ENCODE measurements at places on chromosomes 7 and 10.

DNA sequence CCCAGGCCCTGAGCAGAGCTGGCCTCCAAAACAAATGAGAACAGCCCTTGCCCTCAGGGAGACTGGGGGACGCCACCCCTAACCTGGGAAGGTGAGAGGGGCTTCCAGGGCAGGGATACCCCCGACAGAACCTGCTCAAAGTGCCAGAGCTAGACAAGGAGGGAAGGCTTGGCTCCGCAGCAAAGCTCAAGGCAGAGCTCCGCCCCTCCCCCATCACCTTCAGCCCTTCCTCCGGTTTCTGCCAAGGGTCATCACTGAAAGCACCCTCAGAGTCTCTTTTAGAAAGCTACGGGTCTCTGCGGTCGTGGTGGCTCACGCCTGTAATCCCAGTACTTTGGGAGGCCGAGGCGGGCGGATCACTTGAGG, 73.4 kb upstream of the CUX1 start:
- DNase-seq = no peak

GRCh38 chr10:54607983-54608382, 193.0 kb downstream of the PCDH15 start:
- no peak for DNase-seq

- DNase-seq = no peak
These were observed 633.5 kb upstream of the ANKRD30A start for GRCh38 chr10:36491926-36492325.

DNA sequence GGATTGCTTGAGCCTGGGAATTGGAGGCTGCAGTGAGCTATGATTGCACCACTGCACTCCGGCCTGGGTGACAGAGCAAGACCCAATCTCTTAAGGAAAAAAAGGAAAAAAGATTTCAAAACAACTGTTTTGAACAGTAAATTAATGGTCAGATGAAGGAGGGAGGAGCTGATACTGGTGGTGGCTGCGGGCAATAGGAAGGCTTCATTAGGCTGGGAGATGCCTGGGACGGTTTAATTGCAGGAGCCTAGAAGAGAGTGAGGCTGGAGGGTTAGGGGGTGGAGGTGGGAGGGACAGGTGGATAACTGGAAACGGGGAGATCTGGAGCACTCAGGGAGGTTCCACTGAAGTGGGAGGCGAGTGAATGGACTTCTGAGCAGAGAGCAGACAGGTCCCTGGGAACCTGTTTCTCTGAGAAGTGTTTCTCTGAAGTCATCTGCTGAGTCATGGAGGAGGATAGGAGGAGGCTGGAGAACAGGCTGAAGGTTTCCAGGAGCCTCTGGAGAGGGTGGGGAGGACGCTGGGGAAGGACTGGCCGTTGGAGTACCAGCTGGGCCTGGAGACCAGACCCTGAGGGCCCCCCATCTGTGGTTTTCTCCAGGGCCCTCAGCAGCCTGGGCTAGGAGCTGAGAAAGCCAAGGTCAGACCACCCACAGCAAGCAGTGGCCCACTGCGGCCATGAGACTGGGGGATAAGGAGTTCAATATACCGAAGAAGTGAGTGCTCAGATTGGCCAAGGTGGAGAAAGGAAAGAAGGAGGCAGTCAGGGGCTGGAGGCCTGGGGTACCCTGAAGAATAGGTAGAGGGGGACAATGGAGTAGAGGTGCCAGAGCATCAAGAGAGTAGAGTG, 14.4 kb upstream of the YWHAG start:
- DNase-seq = no peak

DNA sequence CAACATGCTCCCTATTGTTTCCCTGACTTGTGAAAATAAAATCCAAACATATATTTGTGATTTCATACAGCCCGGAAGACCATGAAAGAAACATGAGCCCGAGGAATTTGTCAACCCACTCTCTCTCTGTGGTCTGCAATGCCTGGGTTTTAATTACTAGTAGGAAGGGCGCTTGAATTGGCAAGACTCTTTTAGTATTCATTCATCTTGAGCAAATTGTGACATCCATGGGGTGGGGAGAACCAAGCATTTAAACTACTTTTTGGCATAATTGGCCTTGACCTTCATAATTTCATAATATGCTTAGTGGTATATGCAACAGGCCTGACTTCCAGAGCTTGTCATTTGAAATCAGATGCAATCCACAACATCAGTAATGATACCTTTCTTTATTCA, 142.4 kb upstream of the BMPER start:
- no peak for DNase-seq

GRCh38 chr10:101512738-101513137, 75.3 kb downstream of the POLL start:
- DNase-seq = no peak

- no peak for DNase-seq
These were observed 459.1 kb downstream of the PTPRN2 start for GRCh38 chr7:158128572-158128971.

- no peak for DNase-seq
These were observed 67.9 kb downstream of the CACNA2D1 start for GRCh38 chr7:82375713-82376112.

DNA sequence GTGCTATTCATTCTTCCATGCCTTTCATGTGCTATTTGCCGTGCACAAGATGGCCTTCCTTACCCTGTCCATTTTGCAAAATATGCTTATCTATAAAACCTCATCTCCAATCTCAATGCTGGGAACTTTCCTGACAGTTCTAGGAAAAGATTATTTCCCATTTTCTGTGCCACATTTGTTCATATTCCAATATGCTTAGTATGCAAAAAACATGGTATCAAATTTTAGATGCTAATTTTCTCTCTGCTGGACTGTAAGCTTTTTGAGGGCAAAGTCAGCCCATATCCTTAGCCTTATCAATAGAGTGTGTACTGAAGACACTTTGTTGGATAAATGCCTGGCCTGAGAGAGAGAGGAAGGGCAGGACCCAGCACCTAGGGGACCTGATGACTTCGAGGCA, 39.4 kb downstream of the MGAM2 start:
- DNase-seq = no peak

- DNase-seq = no peak
These were observed 295.2 kb upstream of the MGMT start for GRCh38 chr10:129171812-129172211.

DNA sequence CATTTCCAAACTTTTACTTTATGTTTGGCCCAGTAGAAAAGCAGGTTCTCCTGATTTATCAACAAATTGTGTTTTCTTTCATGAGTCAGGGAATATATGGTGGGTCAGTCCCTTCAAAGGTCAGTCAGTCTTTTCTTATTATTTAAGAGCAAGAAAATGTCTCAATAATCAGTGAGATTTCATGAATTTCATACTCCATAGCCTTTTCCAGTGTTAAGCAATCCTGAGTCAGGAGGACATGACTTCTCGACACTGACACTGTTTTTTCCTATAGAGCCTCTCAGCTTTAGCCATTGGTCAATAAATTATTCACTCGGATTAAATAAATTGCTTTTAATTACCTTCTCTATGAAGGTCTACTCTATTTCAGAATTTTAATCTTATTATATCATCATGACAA, 334.5 kb downstream of the SORCS1 start:
- no peak for DNase-seq

DNA sequence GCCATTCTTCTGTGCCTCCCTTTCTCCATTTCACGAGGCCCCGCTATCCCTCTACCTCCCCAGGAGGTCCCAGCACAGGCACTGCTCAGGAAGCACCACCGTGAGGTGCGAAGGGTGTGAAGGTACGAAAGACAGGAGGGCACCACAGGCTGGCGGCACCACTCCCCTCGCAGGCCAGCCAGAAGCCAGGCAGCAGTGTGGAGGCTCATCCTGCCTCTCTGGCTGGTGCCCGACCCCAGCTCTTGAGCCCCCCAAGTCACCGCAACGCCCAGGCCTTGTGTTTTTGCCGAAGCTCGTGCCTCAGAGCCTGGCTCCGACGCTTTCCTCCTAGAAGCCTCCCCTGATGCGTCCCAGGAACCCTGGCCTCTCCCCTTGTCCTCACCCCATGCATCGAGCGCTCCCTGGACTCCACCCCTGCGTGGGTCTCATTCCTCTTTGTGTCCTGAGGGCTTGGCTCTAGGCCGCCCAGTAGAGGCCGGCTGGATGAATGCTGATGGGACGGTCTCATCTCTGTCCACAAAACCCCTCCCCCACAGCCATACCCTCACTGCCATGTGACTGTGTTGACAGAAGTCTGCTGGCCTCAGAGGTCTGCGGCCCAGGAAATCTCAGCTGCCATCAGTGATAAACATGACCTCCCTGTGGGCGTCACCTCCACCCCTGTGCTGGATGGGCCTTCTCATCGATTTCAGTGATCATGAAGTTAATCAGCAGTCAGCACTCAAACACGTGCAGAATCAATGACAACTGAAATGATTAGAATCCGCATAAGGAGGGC, 19.3 kb downstream of the BRI3 start:
- no peak for DNase-seq

DNA sequence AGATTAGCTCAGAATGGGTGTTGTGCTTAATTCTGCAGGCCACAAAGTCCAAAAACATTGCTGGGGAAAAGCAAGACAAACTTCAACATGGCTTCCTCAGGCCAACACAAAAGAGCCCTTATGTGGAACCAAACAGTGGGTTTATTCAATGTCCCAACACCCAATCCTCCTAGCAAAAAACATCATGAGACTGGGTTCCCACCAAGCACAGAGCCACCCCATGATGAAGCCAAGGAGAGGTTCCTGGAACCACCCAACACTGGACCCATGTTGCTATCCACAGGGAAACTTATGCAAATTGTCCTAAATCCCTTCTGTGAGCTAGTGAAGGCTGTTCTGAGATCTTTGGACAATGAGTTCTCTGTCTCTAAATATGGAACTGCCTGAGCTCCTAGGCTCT, 24.0 kb downstream of the SLC25A13 start:
- DNase-seq = no peak

- DNase-seq = no peak
These were observed 6.8 kb upstream of the ZCCHC24 start for GRCh38 chr10:79452174-79452611.

DNA sequence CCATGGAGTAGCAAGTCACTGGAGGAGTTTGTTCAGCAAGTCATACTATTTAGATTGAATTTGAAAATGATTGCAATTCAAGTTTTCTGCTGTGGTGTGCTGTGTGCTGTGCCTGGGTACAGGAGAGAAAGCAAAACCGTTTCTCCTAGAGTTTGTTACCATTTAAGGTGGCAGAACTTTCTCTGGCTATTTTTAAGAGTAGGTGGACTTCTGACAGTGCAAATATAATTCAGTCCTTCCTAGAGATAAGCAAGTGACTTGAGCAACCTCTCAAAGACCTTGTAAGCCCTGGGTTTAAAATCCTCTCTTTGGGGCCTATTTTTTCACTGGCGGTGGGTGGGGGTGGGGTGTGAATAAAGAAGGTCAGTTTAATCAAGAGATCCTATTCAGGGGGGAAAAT, 42.9 kb upstream of the FGL2 start:
- DNase-seq = no peak

- DNase-seq = no peak
These were observed 659.2 kb downstream of the SDK1 start for GRCh38 chr7:3960050-3960763.

DNA sequence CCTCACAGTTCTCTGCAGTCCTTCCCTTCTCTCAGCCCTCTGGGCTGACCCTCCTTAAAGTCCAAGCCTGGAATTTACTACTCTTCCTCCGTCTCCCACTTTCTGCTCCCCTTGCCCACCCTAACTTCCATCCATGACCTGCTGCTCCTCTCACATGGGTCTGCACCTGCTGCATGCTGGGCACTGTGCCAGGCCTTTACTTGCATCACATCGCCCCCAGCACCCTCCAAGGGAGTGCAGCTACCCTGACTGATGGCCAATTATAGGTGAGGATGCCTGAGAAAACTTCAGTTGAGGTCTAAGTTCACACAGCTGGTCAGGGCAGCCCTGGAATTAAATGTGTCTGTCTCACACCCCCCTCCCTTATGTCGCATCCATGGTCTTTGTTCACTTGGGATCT, 53.6 kb upstream of the ZPBP start:
- no peak for DNase-seq

DNA sequence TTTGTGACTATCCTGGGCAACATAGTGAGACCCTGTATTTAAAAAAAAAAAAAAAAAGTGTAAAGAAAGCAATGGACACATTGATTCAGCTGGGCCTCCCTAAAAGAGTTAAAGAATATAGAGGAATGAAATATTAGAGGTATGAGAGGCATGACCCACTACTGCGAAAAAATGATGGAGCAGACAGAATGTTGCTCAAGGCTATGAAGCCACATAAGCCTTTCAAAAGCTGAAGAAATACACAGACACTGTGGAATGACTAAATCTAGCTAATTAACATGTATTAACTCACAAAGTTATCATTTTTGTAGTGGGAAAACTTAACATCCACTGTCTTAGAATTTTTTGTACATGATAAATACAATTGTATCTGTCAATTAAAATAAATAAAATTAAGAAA, 107.3 kb downstream of the HGF start:
- DNase-seq = no peak

DNA sequence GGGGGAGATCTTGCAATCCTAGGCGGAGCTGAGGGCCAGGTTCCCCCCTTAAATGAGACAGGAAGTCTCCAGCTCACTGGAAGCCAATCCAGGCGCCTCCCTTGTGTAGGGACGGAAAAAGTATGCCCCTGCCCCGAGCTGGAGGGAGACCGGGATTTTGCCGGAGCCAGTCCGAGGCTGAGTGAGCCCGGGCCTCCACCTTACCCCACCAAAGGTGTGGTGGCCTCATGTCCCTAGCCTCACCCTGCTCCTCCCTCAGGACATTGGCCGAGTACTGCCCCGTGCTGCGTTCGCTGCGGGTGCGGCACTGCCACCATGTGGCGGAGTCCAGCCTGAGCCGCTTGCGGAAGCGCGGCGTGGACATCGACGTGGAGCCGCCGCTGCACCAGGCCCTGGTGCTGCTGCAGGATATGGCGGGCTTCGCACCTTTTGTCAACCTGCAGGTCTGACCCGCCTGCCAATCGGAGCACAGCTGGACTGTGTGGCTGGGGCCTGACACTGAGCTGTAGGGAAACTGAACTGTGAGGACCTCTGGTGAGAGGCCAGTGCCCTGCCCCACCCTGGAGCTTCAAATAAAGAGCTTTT, 2.0 kb downstream of the FBXL15 start:
- DNase-seq = no peak

GRCh38 chr7:155883491-155884224, 71.4 kb upstream of the SHH start:
- DNase-seq = no peak

- DNase-seq = no peak
These were observed 746 bp downstream of the ARL5B start for GRCh38 chr10:18659819-18660535.

DNA sequence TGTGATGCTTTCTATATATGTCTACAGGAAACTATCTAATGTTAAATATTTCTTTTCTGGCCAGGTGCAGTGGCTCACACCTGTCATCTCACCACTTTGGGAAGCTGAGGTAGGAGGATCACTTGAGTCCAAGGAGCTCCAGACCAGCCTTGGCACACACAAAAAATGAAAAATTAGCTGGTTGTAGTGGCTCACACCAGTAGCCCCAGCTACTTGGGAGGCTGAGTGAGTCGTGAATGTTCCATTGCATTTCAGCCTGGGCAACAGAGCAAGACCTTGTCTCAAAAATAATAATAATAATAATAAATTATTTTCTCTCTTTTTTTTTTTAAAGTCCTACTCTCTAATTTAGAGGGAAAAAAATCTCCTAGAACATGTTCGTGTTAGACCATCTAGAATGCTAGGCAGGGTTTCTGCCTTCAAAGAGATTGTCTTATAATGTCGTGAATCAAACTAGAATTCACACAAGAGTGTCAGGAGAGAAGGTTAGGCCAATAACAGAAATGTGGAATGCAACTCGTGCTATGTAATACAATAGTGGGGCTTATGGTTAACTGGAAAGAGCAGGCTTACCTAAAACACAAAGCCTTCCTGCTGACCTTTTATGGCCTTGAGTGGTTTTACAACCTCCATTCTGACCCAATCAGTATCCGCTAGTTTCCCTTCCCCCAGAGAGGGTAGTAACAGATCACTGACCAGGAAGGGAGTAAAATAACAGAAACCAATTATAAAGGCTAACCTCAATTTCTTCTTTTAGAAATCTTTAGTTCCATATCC, 46.3 kb downstream of the MYOF start:
- DNase-seq = no peak

Data from brain pericyte (primary cell).